Stimulated activated CD8-positive, alpha-beta memory T cell treated with anti-CD3 and anti-CD28 coated beads, Interleukin-4, amount 100 ng/mL, for 1 hour (primary cell): ENCODE measurements at places on chromosomes 3 and 15.

GRCh38 chr15:95653361-95653805, 677.1 kb upstream of the NR2F2 start:
- no peak for DNase-seq

DNA sequence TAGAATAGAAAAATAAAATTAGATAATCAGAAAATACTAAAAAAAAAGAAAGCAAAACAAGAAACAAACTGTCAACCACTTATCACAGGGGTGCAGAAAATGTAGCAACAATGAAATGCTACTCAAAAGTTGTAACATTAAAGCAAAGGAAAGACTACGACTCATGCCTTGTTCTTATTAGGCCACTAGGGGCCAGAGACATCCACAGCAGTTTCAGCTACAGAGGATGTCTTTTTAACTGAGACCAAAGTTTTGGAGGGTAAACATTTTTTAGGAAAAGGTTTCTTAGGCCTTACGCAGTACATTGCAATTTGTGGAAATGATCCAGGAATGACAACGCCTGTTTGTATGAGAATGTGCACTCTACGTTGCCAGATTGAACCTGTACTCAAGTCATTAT, 15.4 kb upstream of the CADM2 start:
- DNase-seq: no peak

- no peak for DNase-seq
These were observed 657.2 kb upstream of the ROBO1 start for GRCh38 chr3:80424951-80425350.

DNA sequence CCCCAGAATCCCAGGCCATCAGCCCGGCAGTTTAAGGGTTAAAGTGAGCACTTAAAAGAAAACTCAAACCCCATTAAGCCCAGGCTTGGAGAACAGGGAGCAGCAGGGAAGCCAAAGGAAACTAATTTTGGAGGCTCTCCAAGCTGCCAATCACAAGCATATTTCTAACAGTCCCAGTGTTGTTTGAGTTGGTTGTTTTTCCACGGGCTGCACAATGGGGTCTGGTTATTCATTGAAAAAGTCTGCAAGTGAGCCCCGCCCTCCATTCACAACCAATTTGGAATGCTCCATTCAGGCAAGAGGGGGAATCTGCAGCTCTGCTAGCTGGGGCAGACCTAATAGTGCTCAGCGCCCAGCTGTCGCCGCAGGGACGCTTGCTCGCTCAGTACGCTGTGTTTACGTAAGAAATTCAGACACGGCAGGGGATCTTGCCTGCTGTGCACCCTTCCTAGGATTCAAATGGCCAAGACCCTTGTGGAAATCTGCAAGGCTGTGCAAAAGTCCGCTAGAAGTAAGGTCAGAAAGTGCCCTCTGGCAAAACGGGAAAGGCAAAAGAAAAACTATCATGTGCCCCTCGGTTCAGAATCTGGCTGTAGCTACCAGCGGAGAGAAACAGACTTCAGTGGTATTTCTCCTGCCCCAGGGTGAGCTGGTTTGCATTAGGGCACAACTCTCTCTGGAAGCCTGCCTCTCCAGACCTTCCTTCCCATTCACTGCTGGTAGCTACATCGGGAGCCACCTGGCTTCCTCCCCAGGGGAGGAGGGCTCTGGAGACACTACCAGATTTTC, 11.0 kb downstream of the ETV5 start:
- DNase-seq: no peak

DNA sequence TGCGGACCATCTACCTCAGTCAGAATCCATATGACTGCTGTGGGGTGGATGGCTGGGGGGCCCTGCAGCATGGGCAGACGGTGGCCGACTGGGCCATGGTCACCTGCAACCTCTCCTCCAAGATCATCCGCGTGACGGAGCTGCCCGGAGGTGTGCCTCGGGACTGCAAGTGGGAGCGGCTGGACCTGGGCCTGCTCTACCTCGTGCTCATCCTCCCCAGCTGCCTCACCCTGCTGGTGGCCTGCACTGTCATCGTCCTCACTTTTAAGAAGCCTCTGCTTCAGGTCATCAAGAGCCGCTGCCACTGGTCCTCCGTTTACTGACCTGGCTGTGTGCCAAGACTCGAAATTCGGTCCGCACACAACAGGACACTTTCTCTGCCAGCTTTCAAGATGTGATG, 21.9 kb downstream of the NRROS start:
- no peak for DNase-seq

DNA sequence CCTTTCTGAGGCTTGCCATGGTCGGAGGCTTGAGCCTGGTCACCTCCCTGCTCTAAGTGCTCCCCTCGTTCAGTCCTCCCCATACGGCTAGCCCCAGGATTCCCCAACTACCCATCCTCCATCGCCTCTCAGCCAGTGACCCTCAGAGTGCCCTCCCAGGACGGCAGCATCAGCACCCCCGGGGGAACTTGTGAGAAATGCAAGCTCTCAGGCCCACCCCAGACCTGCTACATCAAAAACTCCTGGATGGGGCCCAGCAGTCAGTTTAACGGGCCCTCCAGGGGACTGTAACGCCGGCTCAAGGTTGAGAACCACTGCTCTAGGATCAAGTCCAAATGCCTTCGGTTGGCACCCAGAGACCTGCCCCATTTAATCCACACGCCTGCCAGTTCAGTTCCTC, 6.9 kb downstream of the ADAMTS17 start:
- DNase-seq: no peak

GRCh38 chr3:126126286-126126685, 42.4 kb upstream of the SLC41A3 start:
- DNase-seq: no peak
